ENCODE measurements at places on chromosomes 3 and 15. TPM values are rescaled to one million over a fixed set of nuclear protein-coding genes. Genes with fewer than 3 reads are reported as not detected.

DNA sequence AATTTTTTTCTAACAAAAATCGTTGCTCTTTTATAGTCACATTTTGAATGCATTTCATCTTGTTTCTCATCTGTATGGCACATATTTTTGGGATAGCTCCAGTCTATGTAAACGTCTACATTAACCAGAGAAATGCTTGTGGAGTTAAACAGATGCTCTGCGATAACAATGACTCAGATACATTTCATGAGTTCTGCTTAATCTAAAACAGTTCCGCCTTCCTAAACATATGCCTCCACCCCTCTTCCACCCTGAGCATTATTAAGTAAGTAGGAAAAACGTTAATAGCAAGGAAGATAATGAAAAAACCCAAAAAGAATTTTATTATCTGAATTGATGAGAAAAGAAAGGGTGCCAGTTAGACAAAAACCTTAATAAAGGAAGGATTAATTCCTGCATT lies 396.1 kb downstream of the TUSC7 start:
- DNase-seq: no peak

DNA sequence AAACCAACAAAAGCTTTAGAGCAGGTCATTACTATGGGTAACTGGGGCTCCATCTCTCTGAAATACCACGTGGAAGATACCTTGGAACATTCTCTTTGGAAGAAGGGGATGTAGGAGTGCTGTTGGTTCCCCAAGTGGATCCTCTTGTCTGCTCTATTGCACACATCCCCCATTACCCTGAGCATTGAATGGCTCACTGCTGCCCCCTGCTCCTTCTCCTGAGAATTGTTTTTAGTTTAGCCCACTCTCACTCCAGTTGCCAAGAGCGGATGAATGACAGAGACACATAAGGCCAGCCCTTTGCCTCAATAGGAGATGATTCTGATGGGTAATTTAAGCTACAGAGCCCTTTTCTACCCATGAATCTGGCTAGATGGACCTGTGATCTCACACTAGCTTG lies 135.6 kb upstream of the SUCLG2 start:
- peak; percentile 30 for DNase-seq

GRCh38 chr15:85793641-85794597 lies 806 bp downstream of the KLHL25 start:
- DNase-seq: peak; percentile 29

DNA sequence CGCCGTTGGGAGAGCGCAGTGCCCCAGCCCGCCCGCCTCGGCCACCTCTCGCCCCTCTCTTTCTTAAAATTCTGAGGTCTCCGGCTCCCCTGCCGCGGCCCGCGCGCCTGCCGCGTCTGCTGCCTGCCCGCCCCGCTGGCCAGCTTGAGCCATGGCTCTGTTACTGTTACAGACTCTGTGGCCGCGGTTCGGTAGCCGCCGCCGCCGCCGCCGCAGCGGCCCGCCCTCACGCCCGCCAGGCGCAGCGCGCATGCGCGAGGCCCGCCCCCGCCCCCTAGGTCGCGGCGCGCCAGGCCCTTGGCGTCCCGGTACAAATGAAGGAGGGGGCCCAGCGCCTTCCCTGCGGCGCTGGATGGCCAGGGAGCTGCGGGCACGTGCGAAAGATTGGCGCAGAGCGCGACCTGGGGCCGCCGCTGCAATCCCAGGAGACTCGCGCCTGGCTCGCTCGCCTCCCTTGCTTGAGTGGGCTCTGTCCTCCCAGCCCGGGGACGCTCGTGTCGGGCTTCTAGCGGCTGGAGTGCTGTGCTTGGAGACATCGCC lies at the start of gene ONECUT1:
Gene ONECUT1 (minus strand): TSS at position 168 of the 540 bp plus-strand sequence. CDS start 452 bp downstream, outside the sequence.
- peak; percentile 32 for DNase-seq

GRCh38 chr3:197501879-197502620 lies 53.7 kb downstream of the BDH1 start:
- peak; percentile 89 for DNase-seq

DNA sequence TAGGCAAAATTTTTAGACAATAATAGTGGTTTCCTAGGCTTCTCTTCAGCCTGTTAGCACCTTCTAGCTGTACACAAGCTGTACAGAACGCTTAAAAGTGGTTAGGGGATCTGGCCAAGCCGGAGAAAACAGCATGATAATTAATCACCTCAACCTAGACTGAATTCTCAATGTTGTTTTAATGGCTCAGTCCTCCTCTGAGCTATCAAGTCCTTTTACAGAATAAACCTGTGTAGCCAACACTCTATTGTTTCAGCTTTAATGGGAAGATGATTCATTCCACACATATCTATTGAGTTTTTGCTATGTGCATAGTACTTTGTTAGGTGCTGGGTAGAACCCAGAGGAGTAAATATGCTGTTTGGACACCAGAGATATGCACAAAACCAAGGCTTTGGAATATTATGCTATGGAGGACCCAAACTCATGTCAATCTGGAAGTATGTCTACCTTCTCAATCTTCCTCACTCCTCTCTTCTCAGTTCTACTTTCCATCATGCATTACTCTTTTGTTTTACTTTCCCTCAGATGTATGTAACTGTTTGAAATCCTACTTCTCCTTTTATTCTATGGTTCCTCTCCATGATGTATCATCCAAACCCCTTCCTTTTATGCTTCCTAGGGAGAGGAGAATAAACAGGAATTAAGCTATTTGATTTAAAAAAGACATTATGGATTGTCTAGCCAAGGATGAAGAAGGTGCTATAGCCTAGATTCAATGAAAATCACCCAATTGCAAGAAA lies 27.6 kb upstream of the UBE2E2 start:
- peak; percentile 64 for DNase-seq

- peak; percentile 95 for DNase-seq
These were observed 244.1 kb upstream of the STT3B start for GRCh38 chr3:31288641-31289100.

DNA sequence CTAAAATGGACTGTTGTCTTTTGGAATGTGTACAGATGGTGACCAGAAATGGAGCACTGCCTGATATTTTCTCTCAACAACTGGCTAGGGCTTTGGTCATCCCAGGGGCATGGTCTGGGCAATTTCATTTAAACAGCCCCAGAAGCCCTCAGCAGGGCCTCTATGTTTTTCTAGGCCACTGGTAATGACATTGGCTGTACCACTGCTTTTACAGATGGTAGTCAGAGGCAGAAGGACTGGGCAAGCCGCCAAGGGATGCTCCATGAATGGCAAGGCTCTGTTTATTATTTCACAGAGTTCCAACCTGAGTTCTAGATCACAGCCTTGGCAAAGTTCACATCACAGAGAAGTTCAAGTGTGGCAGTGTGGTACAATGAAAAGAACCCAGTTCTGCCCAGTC lies 37.0 kb upstream of the LMCD1 start:
- DNase-seq: no peak

- DNase-seq: no peak
These were observed 403.3 kb downstream of the TBC1D5 start for GRCh38 chr3:17339132-17339575.

DNA sequence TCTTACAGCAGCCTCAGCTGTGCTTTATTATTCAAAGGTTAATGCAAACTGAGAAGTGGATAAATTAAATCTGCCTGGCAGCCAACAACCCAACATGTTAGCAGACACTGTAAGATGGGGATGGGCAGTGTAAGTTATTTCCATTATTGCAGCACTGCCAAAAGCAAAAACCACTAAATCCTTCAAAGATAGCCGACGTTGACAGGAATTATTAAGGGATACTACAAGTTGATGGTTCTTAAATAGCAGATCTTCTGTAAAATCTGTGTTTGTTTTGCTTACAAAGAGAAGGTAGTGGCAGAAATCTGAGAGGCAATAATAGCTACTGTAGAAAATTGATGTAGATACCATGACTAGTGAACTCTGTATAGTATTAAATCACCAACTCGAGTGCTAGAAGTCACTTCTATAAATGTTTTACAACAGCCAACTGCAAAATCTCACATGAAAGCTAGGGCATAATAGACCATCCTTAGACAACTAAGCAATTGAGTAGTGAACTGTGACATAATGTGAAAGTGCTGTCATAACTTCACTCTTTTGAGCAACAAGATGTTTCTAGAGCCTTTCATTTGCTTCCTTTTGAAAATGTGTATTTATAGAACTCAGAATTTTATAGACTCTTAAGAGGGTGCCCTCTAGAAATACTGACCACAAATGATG lies 278.6 kb downstream of the UBE2E2 start:
- DNase-seq: no peak

GRCh38 chr3:141336672-141337522 lies 31.4 kb upstream of the ZBTB38 start:
- DNase-seq: peak; percentile 92

DNA sequence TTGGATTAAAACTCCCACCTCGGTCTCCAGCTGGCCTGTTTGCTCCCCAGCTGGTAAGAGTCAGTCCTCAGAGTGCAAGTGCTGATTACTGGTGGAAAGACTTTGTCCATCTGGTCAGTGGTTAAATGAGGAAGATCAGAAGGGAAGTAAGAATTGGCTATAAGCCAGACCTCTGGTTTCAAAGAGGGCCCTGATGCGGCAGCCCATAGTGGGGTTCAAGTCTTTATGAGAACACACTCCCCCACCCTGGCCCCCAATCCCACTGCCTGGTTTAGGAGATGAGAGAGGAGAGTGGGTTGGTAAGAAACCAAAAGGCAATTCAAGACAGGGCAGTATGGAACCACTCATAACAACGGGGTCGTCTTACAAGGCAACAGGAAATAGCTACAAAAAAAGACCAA lies 65.0 kb downstream of the FRMD4B start:
- no peak for DNase-seq

GRCh38 chr3:188236271-188236670 lies 82.3 kb downstream of the LPP start:
- DNase-seq: no peak

DNA sequence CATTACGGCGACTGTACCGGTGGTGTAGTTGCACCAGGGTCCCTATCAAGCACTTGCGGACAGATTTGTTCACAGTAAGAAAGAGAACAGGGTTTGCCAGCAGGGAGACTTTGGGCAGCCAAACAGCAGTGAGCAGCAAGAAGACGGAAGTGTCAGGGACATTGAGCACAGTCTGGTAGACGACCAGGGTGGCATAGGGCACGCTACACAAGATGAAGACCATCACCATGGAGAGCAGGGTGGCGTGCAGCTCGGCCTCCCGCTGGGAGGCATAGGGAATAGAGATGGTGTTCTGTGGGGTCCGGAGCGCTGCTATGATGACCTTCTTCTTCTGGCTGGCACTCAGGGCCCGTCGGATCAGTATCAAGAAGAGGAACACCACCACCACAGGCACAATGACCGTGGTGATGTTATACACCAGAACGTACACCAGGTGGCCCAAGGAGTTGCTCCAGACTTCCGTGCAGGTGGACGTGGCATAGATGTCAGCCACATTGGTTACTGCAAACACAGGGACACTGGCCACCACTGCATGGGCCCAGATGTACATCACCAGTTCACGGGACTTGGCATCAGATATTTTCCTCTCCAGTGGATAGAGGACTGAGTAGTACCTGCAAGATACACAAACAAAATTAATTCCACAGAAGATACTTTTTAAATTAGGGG lies 19.1 kb upstream of the FSIP1 start:
- peak; percentile 28 for DNase-seq

DNA sequence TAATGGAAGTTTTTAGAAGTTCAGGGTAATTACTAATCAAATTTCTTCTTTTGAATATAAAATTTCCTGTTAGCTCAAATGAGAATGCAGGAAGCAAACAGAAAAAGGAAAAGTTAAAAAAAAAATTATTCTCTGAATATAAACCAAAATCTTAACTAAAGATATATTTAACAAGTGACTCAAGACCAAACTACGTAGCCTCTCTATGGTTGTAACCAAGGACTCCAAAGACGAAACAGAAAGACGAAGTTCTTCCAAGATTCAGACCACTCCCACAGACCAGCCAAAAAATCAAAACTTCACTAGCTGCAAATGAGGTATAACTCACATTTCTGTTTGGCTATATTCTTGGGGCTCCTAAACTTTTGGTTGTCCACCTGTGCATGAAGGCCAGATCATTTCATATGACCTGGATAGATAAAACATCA lies 846.5 kb upstream of the ALCAM start:
- no peak for DNase-seq

DNA sequence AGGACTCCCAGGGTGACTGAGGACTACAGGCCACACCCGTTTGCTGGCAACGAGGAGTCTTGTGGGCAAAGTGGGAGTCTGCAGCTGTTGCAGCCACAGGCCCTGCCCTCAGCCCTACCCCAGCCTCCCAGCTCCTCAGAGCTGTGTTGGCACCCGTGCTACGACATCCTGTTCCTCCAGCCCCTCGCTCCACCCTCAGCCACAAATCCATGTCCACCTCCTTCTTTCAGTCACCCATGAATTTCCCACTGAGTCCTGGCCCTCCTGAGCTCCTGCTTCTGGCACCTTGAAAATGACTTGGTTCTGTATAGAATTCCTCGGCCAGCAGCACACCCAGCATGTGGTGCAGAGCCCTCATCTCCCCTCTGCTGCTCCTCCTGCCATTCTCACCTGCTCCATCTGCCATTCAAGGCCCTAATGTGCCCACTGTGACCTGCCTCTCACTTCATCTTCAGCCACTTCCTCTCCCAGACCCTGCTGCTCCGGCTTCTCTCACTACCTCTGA lies 20.9 kb upstream of the VILL start:
- DNase-seq: no peak

DNA sequence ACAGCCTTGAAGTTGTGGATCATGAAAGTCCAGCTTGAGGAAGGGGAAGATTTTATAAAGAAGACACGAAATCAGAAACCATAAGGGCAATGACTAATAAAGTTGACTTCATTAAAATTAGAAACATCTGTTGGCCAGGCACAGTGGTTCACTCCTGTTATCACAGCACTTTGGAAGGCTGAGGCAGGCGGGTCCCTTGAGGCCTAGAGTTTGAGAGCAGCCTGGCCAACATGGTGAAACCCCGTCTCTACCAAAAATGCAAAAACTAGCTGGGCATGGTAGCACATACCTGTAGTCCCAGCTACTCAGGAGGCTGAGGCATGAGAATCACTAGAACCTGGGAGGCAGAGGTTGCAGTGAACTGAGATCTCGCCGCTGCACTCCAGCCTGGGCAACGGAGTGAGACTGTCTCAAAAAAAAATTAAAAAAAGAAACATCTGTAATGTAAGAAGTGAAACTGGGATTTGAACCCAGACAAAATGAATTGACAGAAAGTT lies 7.9 kb upstream of the UBXN7 start:
- DNase-seq: no peak

- DNase-seq: no peak
These were observed 68.5 kb upstream of the SLC2A2 start for GRCh38 chr3:171095063-171095462.

- DNase-seq: no peak
These were observed 61.9 kb upstream of the STXBP5L start for GRCh38 chr3:120846073-120846472.

GRCh38 chr15:90743407-90743806 lies 26.3 kb downstream of the BLM start:
- DNase-seq: no peak

- no peak for DNase-seq
These were observed 115.9 kb downstream of the IQSEC1 start for GRCh38 chr3:12957339-12957738.

Gene MYZAP
- total RNA-seq: 1.0 TPM

Gene CGNL1
- total RNA-seq: 0.07 TPM

Gene ONECUT1
- total RNA-seq: not detected

Gene TIMP4
- not detected for total RNA-seq

Gene SPATA12
- total RNA-seq: not detected

Gene CCDC71
- 22.3 TPM for total RNA-seq

Gene GOLGA8R
- 1.5 TPM for total RNA-seq

Gene XXYLT1
- total RNA-seq: 9.3 TPM

Gene ECE2
- total RNA-seq: not detected

Gene SLC9C1
- total RNA-seq: 0.47 TPM

Gene TMEM207
- not detected for total RNA-seq

Gene PRR23B
- total RNA-seq: not detected

Gene TTC21A
- total RNA-seq: 5.7 TPM
